Femur (tissue), 1 donor: ENCODE measurements at places on chromosomes 12 and 14.

DNA sequence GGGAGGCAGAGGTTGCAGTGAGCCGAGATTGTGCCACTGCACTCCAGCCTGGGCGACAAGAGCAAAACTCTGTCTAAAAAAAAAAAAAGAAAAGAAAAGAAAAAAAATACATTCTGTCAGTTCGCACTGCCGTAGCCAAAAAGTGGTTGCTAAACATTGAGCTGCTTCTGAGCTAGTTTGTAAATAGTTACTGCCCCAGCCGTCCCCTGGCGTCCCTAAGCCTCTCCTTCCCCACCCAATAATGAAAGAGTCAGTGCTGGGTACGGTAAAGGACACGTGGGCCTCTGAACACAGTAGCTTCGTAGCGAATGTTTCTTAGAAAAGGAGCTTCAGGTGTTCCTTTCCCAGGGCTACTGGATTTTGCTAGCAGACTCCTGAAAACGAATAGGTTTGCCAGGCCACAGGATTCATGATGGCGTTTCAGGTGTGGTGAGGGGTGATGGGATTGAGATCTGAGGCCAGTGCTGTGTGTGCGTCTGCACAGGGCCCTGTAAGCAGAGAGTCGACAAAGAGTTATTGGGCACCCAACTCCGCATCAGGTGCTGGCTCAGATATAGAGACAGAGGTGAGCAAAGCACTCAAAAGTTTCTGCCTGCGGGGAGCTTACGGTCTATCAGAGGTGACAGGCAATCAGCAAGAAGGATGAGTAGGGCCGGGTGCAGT, 94.1 kb downstream of the LGMN start:
- DNase-seq, result no peak

- no peak for DNase-seq
Observed at GRCh38 chr12:75994069-75994740, 37.4 kb downstream of the PHLDA1 start.

GRCh38 chr12:69026336-69026735, 93.4 kb upstream of the CPM start:
- DNase-seq, result no peak

DNA sequence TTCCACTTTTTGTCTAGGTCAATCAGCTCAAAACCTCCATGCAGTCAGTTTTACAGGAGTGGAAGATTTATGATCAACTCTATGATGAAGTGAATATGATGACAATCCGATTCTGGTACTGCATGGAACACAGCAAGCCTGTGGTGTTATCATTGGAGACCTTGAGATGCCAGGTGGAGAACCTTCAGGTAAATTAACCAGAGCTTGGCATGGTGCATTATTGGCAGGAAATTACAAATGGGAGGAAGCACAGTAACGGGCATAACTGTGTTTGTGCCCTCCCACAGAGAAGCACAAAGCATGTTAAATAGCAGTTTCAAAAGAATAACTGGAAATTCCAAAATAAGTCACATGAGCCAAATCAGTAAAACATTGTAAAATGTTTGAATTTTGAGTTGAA, 135.6 kb downstream of the ESR2 start:
- no peak for DNase-seq

DNA sequence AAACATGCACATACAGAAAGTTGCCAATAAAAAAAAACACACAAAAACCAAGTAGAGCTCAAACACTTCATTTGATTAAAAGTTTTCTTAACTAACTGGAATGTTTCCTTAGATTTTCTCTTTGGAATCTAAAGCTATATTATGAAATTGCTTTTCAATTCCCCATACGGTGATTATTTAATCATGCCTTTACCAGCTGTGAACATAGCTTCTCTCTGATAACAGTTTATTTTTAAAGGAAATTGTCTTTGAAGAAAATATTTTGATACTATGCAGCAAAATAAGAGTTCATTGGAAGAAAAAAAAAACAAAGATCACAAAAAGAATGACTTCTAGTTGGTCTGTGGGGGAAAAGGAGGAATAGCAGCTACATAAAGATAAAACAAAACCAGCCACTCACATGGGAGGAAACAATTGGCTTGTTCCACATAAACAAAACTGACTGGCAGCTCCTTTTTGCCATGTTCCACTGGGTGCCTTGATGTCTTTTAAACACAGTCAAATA, 71.4 kb downstream of the BMP4 start:
- no peak for DNase-seq

DNA sequence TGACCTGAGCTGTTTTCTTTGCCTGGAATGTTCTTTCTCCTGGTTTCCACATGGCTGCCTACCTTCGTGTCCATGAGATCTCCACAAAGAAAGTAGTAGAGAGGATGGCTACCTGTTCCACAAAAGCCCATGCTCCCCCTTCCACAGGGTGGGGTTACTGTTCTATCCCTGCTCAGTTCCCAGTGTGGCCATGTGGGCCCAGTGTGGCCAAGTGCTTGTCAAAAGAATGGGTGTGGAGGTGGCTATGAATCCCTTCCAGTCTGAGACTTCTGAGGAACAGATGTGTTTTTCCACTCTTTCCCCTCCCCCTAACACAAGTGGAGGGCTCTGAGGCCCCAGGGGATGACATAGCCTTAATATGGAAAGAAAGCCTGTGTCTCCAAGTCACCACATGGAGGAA, 26.2 kb upstream of the HSP90B1 start:
- DNase-seq, result no peak

- DNase-seq, result no peak
Observed at GRCh38 chr12:100716945-100717732, 77.4 kb upstream of the ANO4 start.

- DNase-seq, result no peak
Observed at GRCh38 chr12:558580-558979, 98.8 kb downstream of the B4GALNT3 start.

- no peak for DNase-seq
Observed at GRCh38 chr12:5433081-5433844, 1.4 kb downstream of the NTF3 start.

GRCh38 chr14:23362200-23362599, 2.8 kb downstream of the EFS start:
- no peak for DNase-seq

GRCh38 chr12:98424726-98425401, 90.5 kb upstream of the TMPO start:
- DNase-seq, result peak; percentile 80

DNA sequence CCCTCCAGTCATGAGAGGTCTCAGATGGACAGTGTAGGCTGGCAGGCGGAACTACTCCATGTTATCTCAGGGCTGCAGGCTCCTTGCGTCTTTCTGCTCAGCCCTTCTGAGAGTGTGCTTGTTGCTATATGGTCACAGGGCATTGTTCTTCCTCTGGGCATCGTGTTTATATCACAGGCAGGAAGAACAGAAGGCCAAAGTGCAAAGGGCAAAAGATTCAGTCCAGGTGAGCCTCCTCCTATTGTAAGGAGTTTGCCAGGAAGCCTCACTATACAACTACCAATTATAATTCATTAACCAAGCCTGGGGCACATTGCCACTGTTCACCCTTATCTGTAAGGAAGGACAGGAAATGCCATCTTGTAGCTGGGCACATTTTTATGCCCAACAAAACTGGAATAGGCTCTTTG, 195.5 kb upstream of the KITLG start:
- no peak for DNase-seq

GRCh38 chr12:26298785-26299621, 103.6 kb downstream of the SSPN start:
- no peak for DNase-seq

- DNase-seq, result no peak
Observed at GRCh38 chr12:88544991-88545980, 35.0 kb downstream of the KITLG start.

- DNase-seq, result no peak
Observed at GRCh38 chr14:78637489-78637888, 467.3 kb downstream of the NRXN3 start.

- no peak for DNase-seq
Observed at GRCh38 chr12:26121323-26122060, 3.3 kb downstream of the BHLHE41 start.

DNA sequence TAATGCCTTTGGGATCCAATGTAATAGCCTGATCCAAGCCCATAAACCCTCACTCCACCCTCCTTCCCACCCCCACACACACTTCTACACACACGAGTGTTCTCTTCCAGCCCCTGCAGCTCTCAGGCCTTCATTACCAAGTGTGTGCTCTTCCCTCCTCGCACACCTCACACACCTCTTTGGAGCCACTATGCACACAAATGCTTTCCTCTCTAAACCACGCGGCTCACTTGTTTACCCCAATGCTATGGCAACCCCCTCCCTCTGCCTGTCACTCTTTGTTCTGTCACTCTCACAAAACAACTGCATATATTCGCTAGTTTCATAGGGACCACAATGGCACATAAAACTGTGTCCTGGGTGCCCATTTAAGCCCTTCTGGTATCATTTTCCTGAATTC, 35.1 kb downstream of the PPP2R5E start:
- no peak for DNase-seq

GRCh38 chr12:82279536-82280058, 78.6 kb downstream of the CCDC59 start:
- DNase-seq, result no peak

DNA sequence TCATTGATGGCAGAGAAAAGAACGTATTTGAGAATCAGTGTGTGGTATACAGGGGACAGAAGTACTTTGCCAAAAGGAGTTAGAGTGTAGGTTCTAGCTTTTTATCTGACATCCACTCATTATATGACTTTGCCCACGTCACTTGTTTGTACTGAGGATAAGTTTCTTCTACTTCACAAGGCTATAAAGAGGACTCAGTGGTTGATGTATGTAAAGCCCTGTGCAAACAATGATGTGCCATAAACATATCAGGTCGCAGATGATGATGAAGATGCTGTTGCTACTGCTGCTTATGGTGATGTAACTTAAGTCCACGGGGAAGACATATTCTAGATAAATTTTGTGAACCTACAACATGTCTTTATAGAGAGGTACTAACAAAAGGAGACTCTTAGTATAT, 66.3 kb downstream of the TRHDE start:
- no peak for DNase-seq

- DNase-seq, result no peak
Observed at GRCh38 chr14:99380402-99380801, 100.3 kb downstream of the SETD3 start.

DNA sequence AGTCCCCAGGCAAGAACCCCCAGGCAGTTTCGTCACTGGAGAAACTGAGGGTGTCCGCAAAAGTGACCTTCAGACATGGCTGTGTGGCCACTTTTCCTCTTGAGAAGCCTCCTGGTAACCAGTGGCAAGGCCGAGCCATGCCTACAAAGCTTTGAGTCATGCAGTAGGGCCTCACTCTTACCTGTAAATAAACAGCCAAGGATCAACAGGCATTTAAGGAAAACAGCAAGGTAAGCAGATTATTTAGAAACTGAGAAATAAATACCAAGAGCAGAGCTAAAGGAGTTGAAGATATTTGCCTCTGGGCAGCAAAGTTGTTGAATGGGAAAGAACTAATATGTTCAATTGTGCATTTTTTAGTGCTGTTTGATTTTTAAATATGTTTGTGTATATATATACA, 141.0 kb upstream of the BCL2L14 start:
- no peak for DNase-seq

- DNase-seq, result no peak
Observed at GRCh38 chr12:107248187-107248586, 154.8 kb upstream of the CRY1 start.

DNA sequence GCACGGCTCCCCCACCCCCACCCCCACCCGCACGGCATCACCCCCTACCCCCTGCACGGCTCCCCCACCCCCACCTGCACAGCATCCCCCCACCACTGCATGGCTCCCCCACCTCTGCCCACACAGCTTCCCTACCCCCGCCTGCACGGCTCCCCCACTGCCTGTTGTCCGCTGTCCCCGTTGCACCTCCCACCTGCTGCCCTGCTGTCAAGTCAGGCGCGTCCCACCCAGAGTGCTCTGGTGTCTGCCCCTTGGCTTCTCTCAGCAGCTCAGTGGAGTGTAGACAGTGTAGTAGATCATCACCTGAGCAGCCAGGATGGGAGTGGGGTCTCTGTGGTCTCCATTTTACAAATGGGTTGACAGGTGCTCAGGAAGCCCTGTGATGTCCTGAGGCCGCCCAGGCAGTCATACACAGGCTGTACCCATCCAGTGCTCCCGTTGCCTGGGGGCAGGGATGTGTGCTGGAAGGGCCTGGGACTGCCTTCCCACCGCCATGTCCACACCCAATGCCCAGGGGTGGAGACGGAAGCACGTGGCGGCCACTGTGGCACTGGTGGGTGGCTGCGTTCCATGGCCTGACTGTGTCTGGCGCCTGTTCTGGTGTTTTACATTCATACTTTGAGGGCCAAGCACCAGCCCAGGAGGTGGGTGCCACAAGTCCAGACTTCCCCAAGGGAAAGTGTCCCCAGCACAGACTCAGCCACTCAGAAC, 32.5 kb downstream of the PACS2 start:
- no peak for DNase-seq

- DNase-seq, result no peak
Observed at GRCh38 chr12:24756479-24757024, 192.3 kb downstream of the BCAT1 start.

DNA sequence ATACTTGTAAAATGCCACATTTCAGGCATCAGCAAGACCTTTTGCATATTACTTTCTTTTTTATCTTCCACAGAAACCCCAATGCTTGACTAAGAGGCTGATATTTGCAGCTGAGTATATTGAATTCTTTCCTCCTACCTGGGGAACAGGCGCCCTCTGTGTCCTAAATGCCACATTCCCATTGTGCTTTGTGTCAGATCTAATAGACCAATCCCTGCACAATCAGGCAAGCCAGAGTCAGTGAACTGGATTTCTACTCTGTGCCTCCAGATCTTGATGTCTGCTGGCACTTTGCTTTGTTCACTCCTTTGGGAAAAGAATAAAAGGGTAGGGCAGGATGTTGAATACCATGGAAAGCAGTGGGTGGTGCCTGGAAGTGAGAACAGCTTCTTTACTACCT, 22.4 kb upstream of the TAS2R42 start:
- no peak for DNase-seq

DNA sequence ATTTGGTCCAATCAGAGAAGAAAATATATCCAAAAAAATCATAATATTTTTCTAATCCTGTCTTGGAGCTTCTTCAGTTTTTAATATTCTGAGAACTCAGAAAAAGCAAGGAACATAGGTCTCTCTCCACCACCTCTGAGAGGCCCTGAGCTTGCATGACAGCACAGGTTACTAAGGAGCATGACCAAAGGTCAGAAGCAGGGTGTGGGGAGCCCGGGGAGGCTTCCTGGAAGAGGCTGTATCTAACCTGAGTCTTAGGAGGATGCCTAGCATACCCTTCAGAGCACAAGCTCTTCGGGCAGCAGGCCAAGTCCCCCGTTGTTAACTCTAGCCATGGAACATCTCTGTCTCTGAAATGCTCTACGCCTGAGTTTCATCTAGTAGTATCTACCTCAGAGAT, 15.7 kb upstream of the STON2 start:
- no peak for DNase-seq

GRCh38 chr12:90030726-90031125, 322.1 kb upstream of the ATP2B1 start:
- DNase-seq, result peak; percentile 23

GRCh38 chr12:46825591-46826414, at the start of gene SLC38A4:
TSS of gene SLC38A4 (minus strand) at chr12:46825997. CDS start at chr12:46793071, 32,926 bp downstream.
- DNase-seq, result peak; percentile 49
